ENCODE measurements at places on chromosomes 4 and X.

DNA sequence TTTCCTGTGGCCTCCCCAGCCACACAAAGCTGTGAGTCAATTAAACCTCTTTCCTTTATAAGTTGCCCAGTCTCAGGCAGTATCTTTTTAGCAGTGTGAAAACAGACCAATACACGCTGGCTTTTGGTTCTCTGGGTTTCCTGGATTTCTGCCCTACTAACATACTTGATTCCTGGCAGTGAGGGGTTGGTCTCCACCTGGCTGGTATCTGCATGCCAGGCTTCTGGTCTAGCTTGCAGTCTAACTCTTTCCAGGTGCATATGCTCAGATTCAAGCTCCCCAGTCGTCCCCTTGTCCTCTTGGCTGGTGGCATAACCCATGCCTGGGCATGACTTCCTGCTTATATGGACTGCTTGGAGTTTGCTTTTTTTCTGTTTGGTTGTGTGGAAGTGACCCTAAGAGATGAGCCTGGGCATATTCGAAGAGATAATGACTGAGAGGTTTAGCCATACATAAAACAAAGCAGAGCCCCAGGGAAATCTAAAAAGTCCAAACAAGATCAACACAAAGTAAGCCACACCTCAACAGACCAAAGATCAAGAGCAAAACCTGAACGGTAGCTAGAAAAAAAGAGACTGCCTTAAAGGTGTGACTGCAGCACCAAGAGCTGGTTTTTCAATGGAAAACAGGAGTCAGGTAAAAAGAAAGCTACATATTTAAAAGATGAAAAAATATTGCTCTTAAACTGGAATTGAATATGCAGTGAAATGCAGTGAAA lies 102.1 kb upstream of the STS start:
- no peak for DNase-seq

DNA sequence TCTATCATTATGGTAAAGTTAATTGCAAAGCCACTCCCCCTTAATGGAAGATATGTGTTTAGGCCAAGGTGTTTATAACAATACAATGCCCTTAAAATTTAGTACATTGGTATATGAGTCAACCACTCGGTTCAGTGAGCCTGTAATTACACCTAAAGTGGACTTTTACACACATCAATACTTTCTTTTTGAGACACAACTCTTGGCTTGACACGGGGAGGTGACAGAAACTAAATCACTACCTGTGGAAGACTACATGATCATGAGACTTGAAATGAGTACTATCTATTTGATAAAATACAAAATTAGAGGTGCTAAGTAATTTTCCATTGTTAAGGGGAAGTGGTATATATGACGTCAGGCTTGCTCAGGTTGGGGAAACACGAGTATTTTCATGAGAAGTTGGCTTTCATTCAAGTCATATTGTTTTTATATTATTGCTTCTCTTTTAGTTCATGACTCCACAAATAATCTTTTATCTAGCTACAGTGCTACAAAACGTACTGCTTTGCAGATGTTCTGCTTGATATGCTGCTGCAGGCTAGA lies 918.3 kb downstream of the ARAP2 start:
- DNase-seq, result no peak

DNA sequence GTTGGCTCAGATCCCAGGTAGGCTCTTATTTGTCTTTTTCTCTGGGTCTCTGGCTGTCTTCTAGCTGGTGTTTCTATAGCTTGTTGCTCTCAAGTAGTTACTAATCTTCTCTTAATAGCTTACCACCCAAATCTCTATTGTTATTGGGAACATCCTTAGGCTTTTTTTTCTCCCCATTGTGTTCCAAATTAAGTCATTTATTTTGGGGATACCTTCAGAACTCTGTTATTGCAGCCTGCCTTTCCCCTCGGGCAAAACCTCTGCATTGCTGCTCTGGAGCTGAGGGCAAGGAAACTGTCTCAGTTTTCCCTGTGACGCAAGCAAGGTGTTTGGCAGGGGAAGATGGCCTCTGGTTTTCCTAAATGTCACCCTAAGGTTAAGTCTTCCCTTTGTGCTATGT lies 338.1 kb upstream of the ZCCHC13 start:
- DNase-seq, result no peak

GRCh38 chrX:96052078-96052477 lies 632.6 kb upstream of the DIAPH2 start:
- no peak for DNase-seq

- no peak for DNase-seq
These were observed 23.1 kb downstream of the MAGEA8 start for GRCh38 chrX:149903889-149904748.

- DNase-seq, result no peak
These were observed 43.6 kb upstream of the UCP1 start for GRCh38 chr4:140612357-140612756.
